ENCODE measurements at places on chromosomes 7 and 10. TPM values are rescaled to one million over a fixed set of nuclear protein-coding genes. Genes with fewer than 3 reads are reported as not detected.

Gene ANXA8
- not detected for total RNA-seq

Gene SMO
- 104 TPM for total RNA-seq

Gene HACD1
- 14.6 TPM for total RNA-seq

Gene HELLS
- 187 TPM for total RNA-seq

Gene RAB11FIP2
- 14.2 TPM for total RNA-seq

Gene TLL2
- 2.1 TPM for total RNA-seq

Gene HECW1
- total RNA-seq = 3.6 TPM

Gene HMX3
- total RNA-seq = not detected

Gene GATA3
- 0.39 TPM for total RNA-seq

Gene BAZ1B
- total RNA-seq = 135 TPM

Gene RBM28
- 73.7 TPM for total RNA-seq

Gene VPS37D
- total RNA-seq = 10.0 TPM

Gene ITPRID1
- total RNA-seq = not detected
